ENCODE measurements at places on chromosomes 6 and 20.

GRCh38 chr6:132505158-132505557 is 7.8 kb downstream of the STX7 start:
- DNase-seq, result no peak

- DNase-seq, result no peak
Observed at GRCh38 chr20:41905199-41905598, 287.0 kb upstream of the CHD6 start.

GRCh38 chr20:23091721-23092383 is 5.7 kb upstream of the CD93 start:
- DNase-seq, result no peak

DNA sequence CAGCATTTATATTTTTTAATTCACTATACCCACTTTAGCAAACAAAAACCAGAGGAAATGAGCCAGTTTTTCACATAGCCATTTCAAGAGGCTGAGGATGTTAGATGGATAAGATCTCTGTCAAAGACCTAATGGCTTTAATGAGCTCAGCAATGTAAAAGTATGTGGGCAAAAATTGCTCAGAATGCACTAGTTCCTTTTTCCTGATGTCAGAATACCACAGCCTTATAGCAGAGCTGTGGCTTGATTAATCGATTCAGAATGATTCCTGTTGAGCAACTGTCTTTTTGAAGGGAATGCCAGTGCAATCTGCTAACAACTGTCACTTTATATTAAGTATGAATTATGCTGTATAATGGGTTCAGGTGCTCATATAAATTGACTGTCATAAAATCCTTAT is 100.6 kb upstream of the HIVEP1 start:
- no peak for DNase-seq

GRCh38 chr20:5991623-5992441 is 41.4 kb downstream of the MCM8 start:
- DNase-seq, result peak; percentile 79

DNA sequence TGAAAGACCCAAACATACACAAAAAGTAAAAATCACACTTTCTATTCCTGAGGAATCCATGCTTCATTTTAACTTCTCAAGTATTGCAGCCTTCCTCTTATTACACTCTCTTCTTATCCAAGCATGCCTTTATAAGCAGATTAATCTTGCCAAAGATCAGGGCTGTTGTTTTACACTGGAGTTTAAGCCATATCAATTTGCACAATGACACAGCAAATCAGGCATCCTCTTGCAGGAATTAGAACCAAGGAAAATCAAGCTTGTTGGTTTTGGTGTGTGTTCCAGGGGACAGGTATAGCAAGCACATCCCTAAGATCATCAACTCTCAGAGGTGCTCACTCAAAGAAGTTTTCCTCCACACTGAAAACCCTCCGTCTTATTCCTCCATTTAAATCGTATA is 69.5 kb downstream of the CYP39A1 start:
- peak; percentile 7 for DNase-seq

- DNase-seq, result no peak
Observed at GRCh38 chr6:124928851-124929250, 33.4 kb upstream of the RNF217 start.

GRCh38 chr6:22024973-22025467 is 271.8 kb downstream of the PRL start:
- DNase-seq, result no peak

DNA sequence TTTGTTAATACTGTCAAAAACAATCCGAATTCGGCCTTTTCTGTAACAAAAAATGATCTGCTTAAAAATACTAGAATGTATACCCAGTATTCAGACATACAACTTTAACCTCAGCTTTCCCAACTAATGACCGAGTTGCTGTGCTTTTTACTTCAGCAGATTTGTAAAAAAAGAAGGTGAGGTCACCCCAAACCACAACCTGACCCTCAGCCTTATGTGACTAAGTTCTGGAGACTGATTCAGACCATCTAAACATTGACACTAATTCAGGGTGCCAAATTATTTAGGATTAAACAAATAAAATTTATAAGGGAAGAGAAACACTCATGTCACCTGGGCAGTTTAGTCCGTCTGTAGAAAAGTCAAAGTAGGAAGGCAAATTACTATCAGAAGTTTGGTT is 7.7 kb downstream of the CCN6 start:
- no peak for DNase-seq

DNA sequence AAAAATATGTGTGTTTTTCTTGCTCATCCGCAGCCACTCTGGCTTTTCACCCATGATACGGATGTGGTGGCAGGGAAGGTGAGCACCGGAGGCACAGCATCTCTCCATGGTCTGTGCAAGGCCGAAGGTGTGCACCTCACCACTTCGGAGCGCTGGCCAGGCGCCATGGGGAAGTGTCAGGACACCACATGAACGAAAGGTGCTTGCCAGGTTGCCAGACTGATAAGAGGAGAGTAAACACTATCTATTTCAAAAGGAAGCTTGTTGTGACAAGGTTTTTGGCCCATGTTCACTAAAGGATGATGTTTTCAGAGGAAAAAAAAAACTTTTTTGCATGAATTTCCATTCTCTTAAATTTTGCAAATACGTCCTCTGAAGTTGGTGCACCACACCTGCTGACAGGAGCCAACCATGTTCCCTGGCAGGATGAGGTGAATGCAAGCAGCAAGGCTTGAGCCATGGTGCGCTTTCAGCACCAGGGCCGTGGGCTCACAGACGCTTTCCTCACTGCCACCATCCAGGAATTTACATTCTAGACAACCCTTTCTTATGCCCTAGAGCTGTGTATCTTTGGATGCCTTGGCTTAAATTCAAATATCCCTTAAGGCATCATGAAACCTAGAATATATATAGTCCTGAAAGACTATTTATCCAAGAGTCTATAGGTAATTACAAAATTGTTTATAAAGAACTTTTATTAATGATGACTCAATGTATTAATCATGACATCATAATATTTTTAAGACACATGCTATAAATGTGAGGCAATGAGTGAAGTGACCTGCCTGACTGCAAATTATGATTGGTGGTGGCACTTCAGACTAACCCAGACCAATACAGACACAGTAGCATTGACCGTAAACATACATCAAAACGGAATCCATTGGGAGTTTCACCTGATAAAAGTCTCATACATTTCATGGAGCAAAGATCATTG is 234.5 kb downstream of the TFAP2A start:
- DNase-seq, result no peak

DNA sequence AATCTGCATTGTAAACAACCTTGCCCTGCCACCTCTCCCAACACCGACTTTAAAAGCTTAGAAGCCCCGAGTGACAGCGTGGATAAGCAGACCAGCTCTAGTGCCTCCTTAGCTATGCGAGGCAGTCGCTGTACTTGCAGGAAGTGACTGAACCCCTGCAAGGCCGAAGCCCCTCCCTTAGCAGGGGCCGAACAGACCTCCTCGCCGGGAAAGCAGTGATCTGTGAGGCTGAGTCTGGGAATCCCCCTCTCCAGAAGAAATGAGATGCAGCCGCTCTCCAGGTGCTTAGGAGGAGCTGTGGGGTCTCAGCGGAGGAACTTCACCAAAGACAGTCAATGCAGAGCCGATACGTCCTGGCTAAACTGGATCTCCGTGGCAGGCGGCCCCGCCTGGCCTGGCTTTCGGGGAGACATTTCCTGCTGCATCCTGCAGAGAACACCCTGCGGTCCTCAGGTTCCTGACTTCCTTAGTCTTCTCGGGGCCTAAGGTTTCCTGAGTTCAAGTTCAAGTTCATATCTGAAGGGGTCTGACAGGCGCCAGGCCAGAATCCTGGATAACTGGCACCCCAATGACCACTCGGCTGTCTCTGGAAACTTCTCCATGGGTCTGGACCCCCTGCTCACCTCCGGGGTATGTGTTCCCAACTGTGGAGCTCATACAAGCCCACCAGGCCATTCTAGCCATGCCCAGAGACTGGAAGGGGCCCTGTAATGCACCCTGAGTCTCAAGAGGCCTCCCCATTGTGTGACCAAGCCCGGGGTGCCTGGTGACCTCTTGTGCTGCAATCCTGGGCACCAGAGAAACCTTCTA is 20.4 kb upstream of the FRMD1 start:
- no peak for DNase-seq

DNA sequence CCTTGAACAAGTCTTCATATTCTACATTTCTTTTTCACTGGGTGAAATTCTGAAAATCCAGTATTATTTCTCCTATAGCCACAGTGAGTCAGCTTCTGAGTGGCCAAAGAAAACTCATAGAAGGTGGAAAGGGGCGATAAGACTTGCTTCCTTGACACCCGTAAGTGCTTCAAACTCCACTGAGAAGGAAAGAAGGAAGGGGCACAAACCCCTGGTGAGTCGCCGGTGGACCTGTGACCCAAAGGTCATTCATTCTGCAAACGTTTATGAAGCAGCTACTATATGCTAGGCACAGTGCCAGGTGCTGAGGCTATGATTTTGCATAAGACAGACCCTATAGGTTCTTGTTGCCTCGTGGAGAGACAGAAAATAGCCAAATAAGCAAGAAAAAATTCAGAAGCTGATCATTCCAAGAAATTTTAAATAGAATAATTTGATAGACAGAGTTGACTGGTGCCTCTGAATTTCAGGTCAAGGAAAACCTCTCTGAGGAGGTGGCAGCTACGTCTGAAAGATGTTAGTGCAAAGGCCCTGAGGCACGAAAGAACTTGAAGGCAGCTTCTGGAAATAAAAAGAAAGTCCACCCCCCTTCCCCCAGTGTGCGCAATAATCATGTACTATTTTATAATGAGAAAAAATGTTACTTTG is 118.2 kb downstream of the CD24 start:
- DNase-seq, result no peak

GRCh38 chr20:57251344-57251743 is 15.1 kb downstream of the BMP7 start:
- no peak for DNase-seq

GRCh38 chr6:77633471-77633870 is 19.4 kb upstream of the MEI4 start:
- DNase-seq, result no peak

- peak; percentile 88 for DNase-seq
Observed at GRCh38 chr6:106098383-106099234, 12.5 kb downstream of the PRDM1 start.

GRCh38 chr20:4887586-4887985 is 113.7 kb downstream of the SLC23A2 start:
- DNase-seq, result no peak

DNA sequence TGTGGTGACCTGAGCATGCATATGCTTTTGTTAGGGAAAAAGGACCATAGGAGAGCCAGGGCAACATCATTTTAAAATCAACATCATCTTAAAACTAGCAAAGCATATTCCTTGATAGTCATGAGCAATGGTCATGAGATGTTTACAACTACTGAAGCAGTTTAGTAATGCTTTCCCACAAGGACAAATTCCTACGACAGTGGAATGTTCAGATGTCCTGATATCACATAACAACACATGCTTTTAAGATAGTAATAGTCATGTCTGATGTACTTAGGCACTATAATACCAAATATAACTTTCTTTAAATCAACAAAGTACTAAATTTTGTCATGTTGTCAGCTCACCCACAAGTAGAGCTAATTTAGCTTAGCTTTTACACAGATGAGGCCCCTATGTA is 370.3 kb downstream of the HTR1B start:
- peak; percentile 95 for DNase-seq

DNA sequence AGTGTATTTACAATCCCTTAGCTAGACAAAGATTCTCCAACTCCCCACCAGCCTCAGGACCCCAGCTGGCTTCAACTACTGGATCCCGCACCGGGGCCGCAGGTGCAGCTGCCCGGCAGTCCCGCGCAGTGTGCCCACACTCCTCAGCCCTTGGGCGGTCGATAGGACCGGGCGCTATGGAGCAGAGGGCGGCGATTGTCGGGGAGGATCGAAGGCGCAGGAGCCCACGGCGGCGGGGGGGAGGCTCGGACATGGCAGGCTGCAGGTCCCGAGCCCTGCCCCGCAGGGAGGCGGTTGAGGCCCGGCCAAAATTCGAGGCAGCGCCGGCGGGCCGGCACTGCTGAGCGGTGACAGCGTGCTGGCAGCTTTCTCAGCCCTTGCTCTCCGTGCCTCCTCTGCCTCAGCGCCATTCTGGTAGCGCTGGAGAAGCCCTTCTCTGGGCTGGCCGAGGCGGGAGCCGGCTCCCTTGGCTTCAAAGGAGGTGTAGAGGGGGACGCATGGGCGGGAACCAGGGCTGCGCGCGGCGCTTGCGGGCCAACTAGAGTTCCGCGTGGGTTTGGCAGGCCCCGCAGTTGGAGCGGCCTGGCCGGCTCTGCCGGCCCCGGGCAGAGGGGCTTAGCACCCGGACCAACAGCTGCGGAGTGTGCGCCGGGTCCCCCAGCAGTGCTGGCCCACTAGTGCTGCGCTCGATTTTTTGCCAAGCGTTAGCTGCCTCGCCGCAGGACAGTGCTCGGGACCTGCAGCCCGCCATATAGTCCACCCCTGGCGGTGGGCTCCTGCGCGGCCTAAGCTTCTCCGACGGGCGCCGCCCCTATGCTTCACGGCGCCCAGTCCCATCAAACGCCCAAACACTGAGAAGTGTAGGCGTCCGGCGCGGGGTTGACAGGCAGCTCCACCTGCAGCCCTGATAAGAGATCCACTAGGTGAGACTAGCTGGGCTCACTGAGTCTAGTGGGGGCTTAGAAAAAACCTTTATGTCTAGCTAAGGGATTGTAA is 32.4 kb upstream of the KIF13A start:
- DNase-seq, result no peak

GRCh38 chr6:41066867-41067304 is 5.3 kb downstream of the OARD1 start:
- peak; percentile 87 for DNase-seq

DNA sequence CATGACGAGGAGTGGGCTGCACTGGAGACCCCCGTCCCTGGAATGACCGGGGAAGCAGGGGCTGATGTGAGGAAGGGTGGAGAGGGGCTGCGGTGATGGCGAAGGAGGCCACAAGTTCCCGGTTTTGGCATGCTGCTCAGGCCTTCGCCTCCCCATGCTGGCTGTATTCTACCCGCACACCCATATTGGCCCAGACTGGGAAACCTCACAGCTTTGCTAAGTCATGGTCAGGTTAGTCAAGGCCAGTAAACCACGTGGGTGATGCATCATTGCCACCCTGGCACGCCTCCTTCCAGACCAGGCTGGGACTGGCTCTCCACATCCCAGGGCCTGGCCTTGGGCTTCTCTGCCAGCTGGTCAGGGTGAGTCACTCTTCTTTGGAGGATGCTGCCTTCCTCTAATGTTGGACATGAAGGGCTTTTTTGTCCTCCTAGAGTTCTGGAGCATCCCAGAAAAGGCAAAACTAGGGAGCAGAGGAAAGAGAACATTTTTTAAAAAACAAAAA is 53.8 kb downstream of the PCNA start:
- DNase-seq, result peak; percentile 81

All from fibroblast of villous mesenchyme (primary cell).